Skeletal muscle cell (primary cell): ENCODE measurements at places on chromosomes 7 and 10.

- no peak for DNase-seq
These were observed 136.5 kb downstream of the ADARB2 start for GRCh38 chr10:1600861-1601260.

GRCh38 chr7:543501-544337 is 24.1 kb upstream of the PDGFA start:
- DNase-seq: no peak

DNA sequence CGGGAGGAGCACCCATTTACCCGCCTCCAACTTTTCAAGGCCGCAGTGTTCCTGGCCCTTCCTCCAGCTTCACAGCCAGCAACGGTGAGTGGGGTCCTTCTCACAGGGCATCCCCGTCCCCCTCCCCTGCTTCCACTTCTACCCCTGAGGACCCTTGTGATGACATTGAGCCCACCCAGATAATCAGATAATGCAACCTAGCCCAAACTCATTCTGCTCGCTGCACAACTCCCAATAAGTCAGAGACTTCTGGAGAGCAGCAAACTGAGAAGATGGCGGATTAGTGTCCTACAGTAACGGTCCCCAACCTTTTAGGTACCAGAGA is 74.5 kb downstream of the OAT start:
- DNase-seq: no peak

DNA sequence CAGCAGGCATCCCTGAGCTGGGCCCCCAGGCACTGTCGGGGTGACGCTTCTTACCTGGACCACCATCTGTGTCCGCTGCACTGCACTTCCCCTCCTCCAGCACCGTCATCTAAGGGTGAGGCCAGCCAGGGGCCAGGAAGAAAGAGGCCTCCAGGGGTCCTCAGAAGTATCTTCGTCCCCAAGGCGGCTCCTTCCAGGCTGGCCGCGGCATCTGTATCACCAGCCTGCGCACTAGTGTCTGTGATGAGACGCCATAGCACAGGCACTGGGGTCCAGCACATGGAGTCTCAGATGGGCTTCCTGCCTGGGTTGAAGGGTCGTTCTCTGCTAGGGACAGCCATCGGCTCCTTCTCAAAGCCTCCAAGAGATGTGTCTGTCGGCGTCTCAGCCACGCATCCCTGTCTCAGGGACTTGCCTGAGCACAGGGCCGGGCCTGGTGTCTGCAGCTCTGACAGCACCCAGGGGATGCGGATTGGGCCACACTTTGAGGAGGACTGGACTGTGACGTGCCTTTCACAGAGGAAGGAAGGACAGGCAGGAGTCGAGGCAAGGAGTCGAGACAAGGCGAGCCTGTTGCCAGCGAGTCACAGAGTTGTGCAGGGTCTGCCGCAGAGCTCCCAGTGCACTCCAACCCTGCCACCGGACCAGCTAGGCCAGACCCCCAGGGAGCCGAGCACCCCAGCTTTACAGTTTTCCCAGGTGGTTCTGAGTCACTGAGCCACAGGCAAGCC is 101.5 kb upstream of the DIP2C start:
- no peak for DNase-seq
